Activated CD8-positive, alpha-beta memory T cell treated with anti-CD3 and anti-CD28 coated beads for 48 hours (primary cell): ENCODE measurements at places on chromosomes 1 and 21.

DNA sequence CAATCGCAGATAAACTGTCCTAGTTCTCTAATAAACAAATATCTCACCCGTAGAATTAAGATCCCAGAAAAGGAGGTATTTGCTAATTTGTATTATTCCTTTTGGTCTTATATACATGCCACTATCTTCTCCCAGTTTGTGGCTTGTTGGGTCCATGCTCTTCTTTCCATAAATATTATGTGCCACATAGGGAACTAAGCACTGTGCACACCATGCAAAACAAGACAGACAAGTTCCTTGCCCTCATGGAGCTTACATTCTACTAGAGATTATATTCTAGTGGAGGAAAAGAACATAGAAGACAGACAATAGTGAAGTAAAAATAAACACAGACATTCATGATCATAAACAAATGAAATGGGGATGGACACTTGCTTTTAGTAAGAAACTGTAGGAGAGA, 4.7 kb downstream of the GART start:
- no peak for DNase-seq

DNA sequence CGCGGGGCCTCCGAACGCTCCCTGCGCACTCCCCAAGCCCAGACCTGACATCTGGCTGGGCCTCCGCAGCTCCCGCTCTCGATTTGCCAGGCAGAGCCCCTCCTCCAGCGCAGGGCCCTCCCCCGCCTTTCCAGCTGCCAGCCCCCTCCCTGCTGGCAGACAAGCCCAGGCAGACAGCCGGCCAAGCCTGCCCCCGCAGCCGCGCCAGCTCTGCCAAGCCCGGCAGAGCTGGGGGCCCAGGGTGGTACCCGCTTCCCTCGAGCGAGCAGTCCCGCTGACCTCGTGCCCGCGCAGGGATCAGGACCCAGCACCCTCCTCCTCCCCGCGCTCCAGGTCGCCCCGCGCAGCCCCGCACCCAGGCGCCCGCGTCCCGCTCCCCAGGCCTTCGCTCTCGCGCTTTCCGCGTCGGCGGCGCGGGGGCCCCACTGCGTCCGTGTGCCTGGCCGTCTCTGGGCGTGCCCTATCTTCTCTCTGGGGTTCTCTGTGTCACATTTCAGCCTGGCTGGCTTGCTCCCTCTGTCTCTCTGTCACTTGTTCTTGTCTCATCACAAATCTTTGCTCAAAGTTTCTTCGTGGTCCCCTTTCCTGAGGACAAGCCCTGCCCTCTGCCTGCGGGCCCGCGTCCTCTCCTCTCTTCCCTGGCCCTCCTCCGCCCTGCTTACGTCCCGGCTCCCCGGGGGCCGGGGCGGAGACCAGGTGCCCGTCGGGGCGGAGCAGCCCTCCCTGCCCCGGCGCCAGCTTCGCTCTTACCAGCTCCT, 580 bp downstream of the INKA2 start:
- no peak for DNase-seq

GRCh38 chr1:11373895-11374747, 101.1 kb downstream of the UBIAD1 start:
- DNase-seq: no peak

DNA sequence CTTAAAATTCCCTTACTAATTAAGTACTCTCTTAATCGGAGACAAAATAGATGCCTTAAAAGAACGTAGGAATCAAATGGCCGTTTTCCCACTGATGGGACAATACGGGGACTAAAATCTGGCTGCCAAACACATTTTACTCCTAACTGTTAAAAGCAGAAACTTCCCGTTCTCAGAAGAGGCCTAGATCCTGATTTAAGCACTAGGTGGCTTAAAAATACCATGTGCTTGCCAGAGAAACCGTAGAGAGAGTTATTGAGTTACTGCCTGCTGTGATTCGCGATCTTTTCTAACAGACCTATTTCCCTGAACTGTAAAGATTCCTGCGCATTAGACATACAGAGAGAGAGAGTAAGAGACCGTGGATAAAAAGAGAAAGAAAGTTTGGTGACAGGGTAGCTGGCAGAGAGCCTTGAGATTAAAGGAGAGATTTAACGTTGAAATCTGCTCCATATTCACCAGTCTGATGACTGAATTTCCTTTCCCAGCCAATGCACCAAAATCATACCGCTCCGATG, 54.4 kb upstream of the STUM start:
- no peak for DNase-seq

- DNase-seq: no peak
These were observed 119.4 kb upstream of the RRP15 start for GRCh38 chr1:218165701-218166114.

GRCh38 chr21:32463367-32463766, 50.9 kb downstream of the EVA1C start:
- no peak for DNase-seq

DNA sequence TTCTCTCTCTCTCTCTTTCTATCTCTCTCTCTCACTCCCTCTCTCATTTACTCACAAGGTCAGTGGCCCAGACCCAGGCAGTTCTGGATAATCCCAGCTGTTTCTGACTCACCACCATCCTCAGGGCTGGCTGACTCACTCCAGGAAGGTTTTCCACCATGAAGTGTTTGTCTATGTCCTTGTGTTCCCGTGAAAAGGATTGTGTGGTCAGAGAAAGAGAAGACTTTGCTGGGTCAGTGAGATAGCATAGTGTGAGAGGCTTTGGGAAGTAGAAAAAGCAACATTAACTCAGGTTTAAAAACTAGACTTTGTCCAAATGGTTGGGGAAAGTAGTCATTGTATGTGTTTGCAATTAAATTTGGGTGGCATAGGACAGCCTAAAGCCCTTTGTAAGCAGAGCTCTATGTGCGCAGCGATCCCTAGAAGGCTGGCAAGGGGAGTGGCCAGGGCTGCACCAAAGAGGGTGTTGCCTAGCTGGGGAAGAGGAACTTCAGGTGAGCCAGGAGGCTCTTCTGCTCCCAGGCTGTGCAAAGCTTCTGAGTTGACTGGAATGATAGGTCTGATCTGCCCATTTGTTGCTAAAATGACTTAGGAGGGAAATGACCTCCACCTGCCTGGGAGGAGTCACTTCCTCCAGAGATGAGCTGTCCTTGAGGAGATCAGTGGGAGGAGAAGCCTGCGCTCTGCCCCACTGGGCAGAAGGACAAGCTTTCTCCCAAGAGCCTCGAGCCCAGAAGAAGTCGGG, 4.9 kb upstream of the CAPN2 start:
- DNase-seq: no peak

DNA sequence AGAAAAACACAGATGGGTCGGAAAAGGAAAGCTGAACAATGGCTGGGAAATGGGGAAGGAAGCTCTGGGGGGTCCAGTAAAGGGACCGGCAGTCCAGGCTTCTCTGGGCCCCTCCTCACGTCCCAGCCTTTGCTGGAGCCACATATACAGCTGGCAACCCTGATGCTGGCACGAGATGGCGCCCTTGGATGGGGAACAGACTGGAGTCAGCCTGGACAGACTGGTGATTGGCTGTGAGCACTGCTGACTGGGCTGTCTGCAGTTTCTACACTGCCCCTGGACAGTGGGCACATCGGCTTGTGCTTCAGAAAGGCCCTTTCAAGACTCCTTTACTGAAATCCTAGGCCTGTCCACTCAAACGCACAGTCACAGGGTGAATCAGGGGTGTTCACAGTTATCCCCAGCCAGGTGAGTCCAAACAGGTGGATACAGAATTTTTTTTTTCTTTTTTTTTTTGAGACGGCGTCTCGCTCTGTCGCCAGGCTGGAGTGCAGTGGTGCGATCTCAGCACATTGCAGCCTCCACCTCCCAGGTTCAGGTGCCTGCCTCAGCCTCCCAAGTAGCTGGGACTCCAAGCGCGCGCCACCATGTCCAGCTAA, 31.1 kb upstream of the ZBTB40 start:
- DNase-seq: no peak

- DNase-seq: no peak
These were observed 35.0 kb downstream of the ZNF496 start for GRCh38 chr1:247296599-247297180.

DNA sequence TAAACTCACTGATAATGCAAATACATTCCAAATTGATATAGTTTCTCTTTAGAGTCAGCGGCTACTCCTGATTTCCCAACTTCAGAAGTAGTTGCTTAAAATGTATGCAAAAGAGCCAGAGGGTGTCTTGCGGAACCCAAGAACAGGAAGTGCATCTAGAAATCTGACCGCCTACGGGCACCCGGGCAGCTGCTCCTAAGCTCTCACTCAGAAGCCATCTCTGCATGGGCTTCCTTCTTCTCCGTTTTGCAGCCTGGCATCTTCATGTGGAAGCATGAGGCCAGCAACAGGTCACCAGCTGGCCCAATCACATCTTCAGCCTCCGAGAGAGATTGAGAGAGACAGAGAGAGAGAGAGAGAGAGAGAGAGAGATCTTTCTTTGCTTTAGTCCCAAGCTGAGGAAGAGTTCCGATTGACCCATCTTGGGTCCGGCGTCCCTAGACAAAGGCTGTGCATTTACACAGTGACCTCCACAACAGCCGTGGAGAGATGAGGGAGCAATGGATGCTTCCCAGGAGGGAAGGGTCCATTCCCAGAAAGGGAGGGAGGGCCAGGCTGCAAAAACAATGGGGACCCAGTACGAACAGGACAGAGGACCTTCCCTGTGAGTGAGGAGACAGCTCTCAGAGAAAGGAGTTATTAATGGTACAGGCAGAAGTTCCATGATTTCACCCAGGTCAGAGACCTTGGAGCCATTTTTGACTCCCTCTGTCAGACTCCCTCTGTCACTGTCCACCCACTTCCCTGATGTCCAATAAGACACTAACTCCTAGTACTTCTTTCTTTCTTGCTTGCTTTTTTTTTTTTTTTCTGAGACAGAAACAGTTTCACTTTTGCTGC, 28.2 kb upstream of the SLC30A1 start:
- DNase-seq: no peak

DNA sequence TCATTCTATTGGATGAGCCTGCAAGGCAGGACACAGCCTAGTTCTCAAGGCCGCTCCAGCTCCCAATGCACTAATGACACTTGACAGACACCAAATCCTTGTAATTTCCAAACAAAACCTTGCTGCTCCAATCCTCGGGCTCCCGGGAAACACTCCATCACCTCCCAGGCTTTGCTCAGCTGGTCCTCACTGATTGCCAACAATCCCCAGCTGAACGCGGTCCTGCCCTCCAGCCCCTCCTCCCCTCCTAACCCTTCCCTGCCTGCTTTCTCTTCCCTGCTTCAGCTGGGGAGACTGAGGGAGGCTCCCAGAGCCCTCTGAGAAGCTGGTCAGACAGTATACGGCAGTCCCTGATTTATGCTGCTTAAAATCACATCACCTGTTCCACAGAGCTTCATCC, 114.4 kb upstream of the TNR start:
- no peak for DNase-seq

GRCh38 chr1:156845055-156845952, 13.6 kb downstream of the INSRR start:
- no peak for DNase-seq

DNA sequence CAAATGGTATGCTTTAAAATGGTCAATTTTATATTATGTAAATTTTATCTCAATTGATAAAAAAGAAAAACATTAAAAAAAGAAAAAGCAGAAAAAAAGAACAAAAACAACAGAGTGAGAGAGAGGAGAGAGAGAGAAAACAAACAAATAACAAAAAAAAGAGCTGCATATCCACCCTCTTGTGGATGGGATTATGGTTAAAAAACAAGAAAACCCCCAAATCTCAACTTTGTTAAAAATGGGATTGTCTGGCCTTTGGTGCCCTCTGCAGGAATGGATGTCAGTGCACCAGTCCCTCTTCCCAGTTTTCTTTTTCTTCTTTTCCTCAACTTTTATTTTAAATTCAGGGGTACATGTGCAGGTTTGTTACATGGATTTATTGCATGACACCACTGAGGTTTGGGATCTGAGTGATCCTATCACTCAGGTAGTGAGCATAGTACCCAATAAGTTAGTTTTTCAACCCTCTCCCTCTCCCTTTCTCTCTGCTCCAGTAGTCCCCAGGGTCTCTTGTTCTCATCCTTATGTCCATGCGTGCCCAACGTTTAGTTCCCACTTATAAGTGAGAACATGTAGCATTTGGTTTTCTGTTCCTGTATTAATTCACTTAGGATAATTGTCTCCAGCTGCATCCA, 28.1 kb downstream of the RNF187 start:
- no peak for DNase-seq

DNA sequence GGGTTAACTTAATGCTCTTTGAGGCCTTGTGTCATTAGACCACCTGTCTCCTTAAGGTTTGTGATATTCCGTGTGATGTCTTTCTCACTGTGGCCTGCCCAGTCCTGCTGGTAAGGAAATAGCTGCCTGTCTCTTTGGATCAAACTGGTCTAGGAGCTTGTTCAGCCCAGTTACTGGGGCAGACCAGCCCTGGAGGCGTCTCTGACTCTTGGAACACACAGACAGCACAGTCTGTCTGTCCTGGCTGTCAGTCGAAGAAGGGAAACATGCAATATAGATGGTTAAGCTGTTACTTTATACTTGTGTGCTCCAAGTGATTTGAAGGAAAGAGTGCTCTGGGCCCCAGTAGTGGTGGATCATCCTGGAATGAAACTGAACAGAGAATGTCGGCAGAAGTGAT, 20.4 kb downstream of the PBX1 start:
- DNase-seq: no peak

GRCh38 chr21:42026082-42026435, 15.9 kb upstream of the ZBTB21 start:
- DNase-seq: no peak

- DNase-seq: no peak
These were observed 5.2 kb downstream of the BCAR3 start for GRCh38 chr1:93676427-93676826.

- DNase-seq: no peak
These were observed 8.0 kb downstream of the SMIM12 start for GRCh38 chr1:34851431-34852105.

GRCh38 chr1:155990005-155990739, 11.8 kb upstream of the ARHGEF2 start:
- DNase-seq: no peak

- DNase-seq: no peak
These were observed 393.5 kb downstream of the SMYD3 start for GRCh38 chr1:246113555-246114095.

DNA sequence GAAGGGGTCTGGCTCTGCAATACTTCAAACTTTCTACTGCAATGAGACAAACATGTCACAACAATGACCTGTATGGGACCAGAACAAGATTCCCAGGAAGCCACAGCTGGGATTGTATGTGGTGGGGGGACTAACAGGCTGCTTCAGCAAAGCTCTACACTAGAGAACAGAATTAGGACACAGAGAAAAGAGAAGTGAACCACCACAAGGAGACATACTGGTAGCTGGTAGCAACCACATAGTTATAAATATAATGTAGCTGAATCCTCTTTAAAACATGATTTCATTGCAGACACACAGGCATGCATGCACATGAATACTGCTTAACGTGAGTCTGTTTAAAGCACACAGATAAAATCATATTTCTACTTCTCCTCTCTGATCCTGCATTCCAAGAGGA, 3.5 kb upstream of the ILDR2 start:
- no peak for DNase-seq

DNA sequence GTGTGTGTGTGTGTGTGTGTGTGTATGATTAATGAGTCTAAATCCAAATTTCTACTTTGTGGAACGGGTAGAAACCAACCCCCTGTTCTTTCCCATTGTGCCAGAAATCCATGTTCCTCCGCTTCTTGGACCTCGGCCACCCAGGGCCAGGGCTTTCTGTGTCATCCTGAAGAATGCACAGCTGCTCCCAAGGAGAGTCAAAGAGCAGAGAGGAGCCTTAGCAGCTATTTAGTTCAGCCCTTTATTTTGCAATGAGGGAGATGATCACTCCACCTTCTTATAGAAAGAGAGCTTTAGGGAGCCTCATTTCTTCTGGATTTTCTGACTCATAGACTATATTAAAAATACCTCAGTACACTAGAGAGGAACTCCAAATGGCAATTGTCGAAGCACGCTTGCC, 489.3 kb upstream of the VAMP3 start:
- DNase-seq: no peak

- no peak for DNase-seq
These were observed 13.8 kb downstream of the FGGY start for GRCh38 chr1:59310549-59311250.
